ENCODE measurements at places on chromosomes 2 and 18.

DNA sequence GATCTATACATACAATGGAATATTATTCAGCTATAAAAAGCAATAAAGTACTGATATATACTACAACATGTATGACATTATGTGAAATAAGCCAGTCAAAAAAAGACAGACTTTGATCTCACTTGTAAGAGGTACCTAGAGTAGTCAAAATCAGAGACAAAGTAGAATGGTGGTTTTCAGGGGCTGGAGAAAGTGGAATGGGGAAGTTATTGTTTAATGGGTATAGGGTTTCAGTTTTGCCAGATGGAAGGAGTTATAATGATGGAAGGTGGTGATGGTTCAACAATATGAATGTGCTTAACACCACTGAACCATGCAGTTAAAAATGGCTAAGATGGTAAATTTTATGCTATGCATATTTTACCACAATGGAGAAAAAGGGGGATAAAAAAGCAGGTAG lies 6.3 kb downstream of the COBLL1 start:
- no peak for DNase-seq

- no peak for DNase-seq
Measured at GRCh38 chr2:164565359-164565758, 55.9 kb downstream of the GRB14 start.

DNA sequence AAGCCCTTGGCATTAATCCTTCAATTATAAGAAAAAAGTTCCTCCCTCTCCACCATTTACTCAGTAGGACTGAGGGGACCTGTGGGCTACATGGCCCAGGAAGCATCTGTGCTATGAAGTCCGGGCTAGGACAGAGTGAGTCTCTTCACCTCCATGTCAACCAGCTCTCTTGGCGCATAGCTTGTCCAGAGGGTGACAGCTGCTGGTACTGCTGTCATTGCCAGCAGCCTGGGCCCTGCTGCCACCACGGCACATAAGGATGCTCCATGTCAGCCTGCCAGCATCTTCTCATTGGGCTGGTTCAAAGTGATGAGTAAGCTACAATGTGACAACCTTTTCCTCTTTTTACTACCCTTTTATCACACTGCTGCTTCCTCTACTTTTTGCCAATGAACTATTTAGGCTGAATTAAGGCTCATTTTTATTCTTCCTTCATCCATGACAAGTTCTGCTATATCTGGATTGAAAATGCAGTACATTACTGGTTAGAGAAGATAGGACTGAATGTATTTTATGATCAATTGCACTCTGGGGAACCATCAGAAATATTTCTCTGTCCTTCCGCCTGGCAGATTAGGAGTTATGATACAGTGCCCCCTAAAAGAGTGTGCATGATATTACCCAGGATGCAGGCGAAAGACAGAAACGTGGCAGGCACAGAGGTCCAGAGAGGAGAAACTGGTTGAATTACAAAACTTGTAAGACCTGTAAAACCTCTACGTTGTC lies 258.9 kb upstream of the TNP1 start:
- DNase-seq: no peak

DNA sequence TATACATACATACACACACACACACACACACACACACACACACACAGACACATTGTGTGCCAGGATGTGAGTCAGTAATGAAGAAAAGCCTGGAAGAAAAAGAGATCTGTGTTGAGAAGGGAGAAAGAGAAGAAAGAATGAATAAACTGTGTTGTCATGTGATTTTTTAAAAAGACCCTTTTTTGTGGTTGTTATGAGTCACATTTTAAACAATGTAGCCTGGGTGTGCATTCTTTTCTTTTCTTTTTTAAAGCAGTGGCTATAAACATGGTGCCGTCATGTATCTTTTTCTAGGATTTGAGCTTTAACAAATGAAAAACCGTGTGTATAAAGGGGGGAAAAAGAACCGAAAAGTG lies 87.2 kb downstream of the NRP2 start:
- no peak for DNase-seq

DNA sequence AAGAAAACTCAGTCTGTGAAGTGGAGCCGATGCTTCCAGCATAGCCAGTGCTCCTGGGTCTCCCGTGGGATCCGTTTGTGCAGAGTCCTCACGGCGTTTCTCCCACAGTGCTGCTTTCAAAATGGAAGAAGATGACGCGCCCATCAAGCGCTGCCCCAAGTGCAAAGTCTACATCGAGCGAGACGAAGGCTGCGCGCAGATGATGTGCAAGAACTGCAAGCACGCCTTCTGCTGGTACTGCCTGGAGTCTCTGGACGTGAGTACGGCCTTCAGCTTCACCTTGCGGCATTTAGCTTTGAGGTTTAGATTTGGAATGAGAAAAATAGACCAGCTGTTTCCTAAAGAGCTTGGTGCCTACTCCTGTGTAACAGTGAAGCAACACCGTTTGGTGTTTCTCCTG lies 107.0 kb downstream of the RNF144A start:
- DNase-seq: no peak

DNA sequence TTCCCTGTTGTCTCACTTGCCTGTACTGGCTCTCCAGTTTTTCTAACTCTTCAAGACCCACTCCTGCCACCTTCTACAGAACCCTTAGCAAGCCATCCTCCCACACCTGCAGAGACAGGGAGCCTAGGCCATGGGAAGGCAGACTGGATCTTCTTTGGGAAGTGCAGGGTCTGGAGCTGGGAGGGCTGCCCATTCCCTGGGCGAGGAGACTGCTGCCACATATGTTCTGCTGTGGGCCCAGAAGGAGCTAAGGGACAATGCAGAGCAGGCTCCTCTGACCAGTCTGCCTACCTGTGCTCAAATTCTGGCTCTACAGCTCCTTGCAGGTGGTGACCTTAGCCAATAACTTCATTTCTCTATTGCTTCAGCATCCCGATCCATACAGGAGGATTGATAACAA lies 152.1 kb upstream of the CELF4 start:
- DNase-seq: no peak

DNA sequence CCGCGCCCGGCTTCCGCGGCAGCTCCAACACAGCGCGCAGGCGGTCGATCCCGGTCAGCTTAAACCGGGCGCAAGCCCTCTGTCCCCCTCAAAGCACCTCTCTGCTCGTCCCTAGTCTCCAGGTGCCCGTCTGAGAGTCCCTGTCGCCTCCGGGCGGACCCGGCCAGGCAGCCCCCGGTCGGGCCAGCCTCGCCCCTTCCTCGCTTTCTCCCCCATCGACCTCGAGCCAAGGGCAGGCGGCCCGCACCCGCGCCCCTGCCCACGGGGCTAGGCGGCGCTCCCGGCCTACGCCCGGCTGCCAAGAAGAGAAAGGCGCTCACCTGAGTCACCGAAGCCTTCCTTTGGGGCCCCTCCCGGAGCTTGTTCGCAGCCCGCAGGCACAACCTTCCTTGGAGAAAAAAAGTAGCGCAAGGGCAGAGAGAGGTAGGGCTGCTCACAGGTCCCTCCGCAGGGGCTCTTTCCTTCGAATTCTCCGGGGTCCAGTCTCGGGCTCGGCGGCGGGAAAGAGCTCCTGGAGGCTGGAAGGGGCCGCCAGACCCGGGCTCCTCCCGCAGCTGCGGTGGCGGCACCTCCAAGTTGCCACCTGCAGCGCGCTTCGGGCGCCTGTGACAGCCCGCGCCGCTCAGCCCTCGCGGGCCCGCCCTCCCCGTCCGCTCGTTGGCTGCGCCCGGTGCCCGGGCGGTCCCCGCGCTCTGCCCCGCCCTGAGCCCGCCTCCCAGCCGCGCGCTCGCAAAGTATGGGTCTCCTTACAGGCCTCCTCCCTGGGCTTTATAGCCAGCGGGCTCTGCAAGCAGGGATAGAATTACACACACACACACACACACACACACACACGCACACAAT lies 86.5 kb upstream of the EPB41L3 start:
- no peak for DNase-seq

DNA sequence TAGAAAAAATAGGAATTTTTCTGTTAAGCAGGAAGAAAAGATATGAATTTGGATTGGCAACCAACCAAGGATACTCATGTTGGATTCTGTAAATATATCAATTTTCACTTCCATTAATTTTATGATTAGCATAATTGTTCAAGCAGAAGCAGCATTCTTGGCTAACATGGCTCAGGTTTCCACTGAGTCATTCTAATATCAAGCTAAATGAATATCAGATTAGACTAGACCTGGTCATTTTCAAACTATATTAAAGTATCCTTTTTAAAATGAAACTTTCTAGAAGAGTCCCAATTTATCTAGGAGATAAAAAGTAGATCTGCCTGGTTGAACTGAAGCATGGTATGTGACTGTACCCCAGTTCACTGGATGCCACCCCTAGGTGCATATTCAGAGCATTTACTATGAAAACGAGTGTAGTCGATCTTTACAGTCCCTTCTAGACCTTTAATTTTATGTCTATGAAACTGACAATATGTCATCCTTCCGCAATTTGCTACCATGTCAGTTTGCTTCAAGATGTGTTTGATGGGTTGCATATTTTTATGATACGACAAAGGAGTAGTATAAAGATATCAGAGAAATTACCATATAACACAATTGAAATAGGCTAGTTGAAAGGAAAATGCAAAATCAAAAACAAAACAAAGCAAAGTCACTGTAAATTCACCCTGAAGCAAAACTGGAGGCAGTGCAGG lies 704.9 kb downstream of the ERBB4 start:
- no peak for DNase-seq

- DNase-seq: no peak
Measured at GRCh38 chr2:118505436-118505835, 342.0 kb downstream of the EN1 start.

- DNase-seq: no peak
Measured at GRCh38 chr2:238974501-238975166, 126.7 kb downstream of the TWIST2 start.

DNA sequence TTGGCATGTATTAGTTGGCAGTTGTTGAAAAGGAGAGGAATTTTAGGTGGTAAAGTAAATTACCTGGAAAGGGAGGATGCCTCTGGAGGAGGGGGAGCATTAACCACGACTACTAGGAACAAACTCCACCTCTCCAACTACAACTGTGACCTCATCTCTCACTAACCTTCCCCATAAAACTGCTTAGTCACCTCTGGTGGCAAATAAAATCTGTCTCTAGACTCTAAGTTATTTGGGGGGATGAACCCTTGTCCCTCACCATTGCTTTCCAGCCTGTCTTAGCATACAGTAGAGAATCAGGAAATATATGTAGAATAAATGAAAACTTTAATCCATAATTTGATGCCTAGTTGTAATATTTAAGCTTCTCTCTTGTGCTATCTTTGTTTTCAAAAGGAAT lies 27.6 kb upstream of the MYO1B start:
- no peak for DNase-seq

DNA sequence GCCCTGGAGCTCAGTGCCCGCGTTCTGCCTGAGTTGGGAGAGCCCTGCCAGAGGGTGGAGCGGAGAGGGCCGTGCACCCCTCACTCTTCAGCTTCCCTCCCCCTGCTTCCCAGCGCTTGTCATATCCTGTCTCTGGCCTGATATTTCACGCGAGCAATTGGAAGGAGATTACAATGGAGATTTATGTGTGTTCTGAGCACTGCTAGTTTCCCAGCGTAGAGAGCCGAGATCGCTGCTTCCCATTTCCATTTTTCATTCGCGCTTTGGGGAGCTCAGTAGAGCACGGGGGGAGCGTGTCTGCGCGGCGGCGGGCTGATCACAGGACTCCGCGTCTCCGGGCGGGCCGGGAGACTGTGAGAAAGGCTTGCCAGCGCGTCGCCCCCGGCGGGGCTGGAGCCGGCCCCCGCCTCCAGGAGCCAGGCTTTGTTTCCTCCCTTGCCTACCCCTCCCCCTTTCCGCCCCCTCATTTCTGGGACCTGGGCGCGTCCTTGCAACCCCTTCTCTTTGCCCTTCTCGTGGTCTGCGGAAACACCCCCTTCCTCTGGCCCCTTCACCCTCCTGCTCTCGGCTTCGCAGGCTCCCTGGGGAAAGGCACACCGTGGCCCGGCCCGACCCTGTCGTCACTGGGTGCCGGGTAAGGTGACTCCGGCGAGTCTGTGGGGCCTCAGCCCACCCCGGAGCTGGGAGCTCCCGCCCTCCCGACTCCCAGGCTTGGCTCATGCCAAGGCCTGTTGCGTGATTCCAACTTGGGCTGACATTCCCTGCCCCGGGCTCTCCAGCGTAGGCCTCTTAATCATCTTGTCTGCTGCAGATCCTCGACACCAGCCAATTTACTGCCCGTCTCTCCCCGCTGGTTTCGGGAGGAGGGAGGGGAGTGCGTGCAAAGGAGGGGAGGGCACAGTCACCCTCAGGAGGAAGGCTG lies 5.8 kb downstream of the DLX2 start:
- no peak for DNase-seq

DNA sequence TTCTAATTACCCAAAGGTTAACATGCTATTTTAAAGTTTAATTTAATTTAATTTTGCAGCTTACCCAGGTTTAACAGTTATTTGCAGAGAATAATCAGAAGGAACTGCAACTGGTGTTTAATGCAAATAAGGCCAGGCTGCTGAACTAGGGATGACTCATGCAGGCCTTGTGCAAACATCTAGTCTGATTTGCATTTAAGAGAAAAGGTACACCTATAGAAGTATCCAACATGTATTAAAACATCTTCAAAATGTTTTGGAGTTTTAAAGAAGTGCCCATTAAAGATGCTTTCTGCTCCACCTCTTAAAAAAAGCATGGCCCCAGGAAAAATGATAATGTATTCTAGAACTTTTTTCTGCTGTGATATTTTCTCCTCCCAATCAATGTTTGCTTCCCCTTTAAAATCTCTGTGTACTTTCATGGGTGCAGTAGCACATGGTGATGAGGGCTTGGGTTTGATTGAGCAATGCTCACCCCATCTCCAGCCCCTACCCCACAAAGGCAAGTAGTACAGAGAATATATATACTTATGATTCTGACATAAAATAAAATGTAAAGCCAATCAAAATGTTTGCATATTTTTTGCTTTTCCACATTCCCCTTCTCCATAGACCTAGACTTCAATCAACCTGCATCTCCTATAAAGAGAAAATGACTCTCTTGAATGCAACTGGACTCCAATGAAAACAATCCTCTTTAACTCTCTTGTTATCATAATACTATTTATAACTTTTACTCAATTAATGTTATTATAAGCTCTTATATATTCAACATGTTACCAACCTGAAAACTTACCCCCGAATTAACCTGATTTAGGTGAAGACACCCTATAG lies 54.1 kb downstream of the ATP8B1 start:
- no peak for DNase-seq

- no peak for DNase-seq
Measured at GRCh38 chr2:24452502-24452885, 38.6 kb upstream of the NCOA1 start.

DNA sequence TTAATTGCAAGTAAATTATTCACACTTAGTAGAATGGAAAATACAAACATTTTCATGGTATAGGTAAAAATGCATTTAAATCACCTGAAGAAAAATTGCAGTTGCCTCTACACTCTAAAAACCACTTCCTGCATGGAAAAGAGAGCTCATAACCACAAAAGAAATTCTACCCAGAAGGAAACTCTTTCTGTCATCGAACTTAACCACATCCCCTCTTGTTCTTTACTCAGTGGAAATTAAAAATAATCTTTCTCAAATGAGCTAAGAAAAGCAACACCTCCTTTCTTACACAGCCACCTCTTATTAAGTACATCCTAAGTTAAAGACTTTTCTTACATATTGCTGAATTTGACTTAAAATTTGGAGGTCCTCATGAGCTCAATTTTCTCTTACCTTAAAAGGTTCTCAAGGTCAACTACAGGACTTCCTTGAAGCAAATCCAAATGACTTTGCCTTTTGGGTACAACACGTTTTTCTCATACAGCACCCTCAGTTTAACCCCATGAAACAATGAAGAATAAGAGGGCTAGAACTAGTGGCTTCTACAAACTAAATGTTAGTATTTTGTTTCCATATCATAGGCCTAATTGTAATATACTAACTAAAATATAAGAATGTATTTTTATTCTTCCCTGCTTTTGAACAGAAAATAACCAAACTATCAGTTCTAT lies 109.1 kb upstream of the CRIM1 start:
- DNase-seq: no peak

Data from effector CD8-positive, alpha-beta T cell (primary cell).